ENCODE measurements at places on chromosomes 12 and 14.
A peak's percentile ranks its signal among the peaks of the same experiment; 100 is the strongest.

DNA sequence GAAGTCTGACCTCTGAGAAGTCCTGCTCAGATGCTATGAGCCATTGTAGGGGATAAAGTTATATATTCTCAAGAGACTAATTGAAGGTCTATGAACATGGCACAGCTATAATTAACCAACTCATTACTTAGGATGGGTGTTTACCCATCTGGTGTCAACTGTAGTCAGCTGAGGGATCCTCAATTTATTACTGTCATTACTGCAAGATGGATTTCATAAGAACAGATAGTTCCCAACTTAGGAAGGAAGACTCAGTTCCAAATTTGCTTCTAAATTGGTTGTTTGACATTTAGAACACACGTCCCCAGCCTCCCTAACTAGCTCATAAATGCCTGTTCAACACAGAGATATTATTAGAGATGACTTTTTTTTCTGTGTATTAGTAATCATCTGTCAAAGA lies 81.4 kb downstream of the FRMD6 start:
- no peak for DNase-seq

DNA sequence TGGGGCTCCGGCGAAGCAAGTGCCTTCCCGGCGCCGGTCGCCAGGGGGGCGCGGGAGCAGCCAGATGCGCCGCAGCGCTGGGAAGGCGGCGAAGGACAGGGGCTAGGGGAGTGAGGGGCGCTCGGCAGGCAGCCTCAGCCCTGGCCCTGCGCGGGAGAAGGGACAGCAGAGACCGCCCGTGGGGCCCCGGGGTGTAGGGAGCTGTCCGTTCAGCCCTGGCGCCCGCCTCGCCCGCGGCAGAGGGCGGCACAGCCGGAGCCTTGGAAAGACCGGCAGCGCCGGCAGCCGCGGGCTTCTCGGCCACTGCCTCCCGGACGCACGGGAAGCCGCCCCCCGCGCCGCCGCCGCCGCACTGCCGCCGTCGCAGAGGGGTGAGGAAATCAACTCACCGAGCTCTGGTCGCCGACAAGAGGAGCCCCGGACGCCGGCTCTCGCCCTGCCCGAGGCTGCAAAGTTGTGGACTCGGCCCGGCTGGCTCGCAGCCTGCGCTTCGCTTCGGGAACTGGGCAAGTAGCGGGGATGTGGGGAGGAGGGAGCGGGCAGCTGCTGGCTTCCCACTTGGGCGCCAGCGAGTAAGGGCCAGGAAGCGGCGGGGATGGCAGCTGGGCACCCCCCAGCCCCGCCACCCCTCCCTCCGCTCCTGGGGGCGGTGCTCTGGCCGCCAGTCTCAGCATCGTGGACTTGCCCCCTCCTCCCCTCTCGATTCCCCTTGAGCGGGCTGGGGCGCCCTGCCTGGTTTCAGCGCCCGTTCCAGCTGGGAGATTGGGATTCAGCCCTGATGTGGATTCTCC lies at the start of gene ZDHHC22:
Gene ZDHHC22 (minus strand): TSS at position 578 of the 791 bp plus-strand sequence. CDS start 2,053 bp downstream, outside the sequence.
- DNase-seq = no peak

DNA sequence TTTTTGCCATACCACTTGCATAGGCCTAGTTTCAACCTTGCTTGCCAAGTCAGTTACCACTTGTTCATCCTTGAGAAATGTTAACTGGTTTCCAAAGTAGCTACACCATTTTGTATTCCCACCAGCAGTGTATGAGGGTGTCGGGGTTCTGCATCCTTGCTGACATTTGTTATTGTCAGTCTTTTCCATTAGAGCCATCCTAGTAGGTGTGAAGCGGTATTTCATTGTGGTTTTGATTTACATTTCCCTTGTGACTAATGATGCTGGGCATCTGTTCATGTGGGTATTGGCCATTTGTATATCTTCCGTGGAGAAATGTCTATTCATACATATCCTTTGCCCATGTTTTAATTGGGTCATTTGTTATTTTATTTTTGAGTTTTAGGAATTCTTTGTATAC lies 27.6 kb upstream of the GALNT16 start:
- DNase-seq = no peak

DNA sequence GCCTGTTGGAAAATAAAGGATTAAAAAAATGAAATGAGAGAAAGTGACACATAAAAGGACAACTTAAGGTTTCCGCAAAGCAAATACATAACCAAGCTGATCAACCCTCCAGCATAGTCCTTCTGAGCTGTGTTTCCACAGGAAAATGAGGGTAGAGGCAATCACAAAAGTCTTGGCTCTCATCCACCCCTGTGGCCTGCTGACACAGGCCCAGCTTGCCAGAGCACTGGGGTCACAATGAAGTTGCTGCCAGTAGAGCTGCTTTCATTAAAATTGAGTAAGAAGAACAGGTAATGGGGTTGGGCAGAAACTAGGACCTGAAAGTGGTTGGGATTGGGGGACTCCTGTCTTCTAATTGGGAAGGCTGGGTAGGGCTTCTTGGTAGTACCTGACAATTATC lies 65.9 kb downstream of the RERG start:
- no peak for DNase-seq

GRCh38 chr14:97442363-97442762 lies 645.2 kb downstream of the VRK1 start:
- DNase-seq = no peak

DNA sequence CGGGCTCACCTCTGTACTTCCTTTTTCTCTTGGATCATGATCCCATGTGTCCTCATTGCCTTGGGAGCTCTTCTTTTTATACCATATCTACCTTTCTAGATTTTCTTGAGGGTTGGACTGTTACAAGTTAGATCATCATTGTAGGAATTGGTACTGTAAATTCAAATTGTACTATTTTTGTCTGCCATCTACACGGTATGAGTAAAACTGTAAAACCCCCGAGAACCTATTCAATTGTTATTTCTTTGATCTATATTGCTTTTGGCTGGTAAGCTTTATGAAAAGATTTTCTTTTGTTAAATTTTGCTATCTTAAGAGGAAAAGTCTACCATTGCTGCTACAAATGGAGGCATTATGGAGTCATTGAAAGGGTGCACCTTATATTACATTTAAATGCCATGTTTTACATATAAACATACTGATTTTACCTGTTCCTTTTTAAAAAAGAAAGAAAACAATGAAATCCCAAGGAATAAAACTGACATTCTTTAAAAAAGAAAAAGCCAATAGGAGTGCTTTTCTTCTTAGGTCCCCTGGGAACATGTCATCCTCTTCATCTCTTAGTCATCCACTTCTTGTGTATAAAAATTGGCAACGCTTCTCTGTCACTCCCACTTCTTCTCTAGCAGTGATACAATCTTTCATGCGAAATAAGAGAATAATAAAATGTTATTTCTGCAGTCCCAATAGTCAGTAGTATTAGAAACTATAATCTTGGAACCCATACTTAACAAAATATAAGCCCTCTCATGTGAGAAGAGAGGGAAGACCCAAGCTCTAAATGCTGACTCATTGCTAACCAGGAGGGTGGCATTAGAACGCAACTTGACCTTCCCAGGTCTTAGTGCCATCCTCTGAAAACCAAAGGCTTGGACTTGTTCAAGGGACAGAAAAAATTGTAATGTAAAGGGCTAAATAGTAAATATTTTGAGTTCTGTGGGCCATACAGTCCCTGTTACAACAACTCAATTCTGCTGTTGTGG lies 20.4 kb downstream of the RGS6 start:
- no peak for DNase-seq

DNA sequence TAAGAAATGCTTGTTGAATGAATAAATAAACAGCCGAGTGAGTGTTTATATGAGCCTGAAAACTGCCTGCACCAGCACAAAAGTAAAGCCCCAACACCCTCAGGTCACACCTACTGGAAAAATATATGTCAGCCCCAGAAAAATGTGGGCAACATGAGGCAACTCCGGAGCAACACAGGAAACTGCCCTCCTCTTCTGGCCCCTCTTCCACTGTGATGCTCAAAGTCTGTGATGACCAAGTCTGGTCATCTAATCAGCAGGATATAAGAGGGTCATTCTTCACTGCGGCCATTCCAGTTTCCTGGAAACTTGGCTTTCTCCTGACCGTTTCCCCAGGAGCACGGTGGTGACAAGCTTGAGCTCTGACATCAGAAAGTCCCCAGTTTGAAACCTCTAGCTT lies 159.6 kb upstream of the PZP start:
- no peak for DNase-seq

GRCh38 chr14:23930742-23931141 lies 22.8 kb upstream of the DHRS4 start:
- no peak for DNase-seq

- DNase-seq = no peak
Measured at GRCh38 chr12:130508318-130508717, 170.6 kb downstream of the PIWIL1 start.

DNA sequence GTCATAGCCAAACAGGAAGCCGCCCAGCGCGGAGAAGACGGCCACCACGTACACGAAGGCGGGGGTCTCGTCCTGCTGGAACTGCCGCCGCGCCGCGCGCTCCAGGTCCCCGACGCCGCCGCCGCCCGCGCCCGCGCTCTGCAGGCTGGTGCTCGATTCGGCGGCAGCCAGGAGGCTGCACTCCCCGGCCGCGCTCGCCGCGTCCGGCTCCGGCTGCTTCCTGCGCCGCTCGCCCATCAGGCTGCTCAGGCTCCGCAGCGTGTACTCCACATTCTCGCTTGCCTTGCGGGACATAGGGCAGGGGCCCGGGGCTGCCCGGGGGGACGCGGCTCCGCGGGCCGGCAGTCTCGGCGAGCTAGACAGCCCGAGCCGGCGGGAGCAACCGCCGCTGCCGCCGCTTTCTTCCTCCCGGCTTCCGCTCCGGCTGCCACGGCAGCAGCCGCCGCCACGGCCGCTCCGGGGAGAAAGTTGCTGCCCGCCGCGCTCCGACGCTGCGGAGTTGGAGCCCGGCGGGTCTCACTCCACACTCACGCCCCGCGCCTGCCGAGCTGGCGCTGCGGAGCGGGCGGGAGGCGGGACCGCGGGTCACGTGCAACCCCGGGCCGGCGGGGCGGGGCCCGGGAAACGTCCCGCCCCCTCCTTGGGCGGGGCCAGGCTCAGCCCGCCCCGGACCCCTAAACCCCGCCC lies at the start of gene SLC2A13:
Gene SLC2A13 (minus strand): TSS at position 567 of the 687 bp plus-strand sequence. CDS start 273 bp downstream, at position 294.
- peak; percentile 73 for DNase-seq

GRCh38 chr14:32985866-32986265 lies 47.2 kb downstream of the NPAS3 start:
- no peak for DNase-seq

GRCh38 chr12:132773077-132773955 lies 11.7 kb upstream of the ANKLE2 start:
- DNase-seq = no peak

DNA sequence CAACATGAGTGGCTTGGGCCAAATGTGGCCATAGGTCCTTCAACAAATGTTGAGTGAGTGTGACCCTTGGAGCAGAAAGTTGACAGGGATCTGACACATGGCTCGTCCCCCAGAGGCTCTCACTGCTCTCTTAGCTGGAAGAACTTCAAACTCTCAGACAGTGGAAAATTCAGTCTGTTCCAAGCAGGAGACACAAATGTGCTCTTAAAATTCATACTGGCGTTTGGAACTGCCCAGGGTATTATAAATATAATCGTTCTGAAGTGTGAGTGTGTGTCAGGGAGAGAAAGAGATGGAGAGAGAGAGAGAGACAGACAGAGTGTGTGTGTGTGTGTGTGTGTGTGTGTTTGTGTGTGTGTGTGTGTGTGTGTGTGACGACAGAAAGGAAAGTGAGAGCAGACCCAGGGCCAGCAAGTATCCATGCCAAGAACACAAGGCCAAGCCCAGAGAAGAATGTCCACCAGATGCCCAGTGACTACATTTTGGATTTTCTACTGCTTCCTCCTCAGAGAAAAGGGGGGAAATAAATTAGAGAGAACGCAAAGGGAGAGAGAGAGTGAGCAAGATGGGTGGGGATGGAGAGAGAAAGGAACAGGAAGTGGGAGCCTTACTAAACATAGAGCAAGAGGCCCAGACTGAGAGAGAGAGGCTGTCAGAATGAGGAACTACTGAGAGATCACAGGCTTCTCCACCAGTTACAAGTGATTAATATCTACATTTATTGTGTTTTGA lies 193.6 kb upstream of the NUDT4 start:
- DNase-seq = no peak

- DNase-seq = no peak
Measured at GRCh38 chr14:104201063-104201462, 62.7 kb downstream of the KIF26A start.

DNA sequence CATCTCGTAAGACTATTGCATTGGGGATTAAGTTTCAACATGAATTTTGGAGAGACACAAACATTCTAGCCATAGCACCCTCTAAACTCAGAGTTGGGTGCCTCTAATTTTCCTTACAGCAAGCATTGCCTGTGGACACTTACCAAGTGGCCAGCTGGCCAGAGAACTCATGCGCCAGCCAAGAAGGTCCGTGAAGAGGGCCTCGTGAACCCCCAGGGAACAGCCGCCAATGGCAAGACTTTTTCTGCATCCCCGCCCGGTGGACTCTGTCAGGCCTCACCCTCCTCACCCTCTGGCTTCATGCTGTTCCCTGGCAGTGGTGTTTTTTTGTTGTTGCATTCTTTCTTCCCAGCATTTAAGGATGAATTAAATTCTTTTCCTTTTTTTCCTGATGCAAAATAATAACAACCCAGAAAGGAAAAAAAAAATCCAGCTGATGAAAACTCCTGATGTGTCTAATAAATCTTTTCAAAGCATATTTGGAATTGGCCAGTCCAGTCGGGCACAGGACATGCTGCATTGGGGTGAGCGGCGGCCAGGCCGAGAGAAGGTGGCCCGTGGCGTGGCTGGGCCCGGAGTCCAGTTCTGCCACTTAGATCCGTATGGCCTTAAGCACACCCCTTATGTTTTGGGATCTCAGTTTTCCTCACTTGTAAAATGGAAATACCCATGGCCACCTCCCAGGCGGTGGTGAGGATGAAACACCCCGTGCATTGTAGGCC lies 191.9 kb upstream of the DIO3 start:
- no peak for DNase-seq

DNA sequence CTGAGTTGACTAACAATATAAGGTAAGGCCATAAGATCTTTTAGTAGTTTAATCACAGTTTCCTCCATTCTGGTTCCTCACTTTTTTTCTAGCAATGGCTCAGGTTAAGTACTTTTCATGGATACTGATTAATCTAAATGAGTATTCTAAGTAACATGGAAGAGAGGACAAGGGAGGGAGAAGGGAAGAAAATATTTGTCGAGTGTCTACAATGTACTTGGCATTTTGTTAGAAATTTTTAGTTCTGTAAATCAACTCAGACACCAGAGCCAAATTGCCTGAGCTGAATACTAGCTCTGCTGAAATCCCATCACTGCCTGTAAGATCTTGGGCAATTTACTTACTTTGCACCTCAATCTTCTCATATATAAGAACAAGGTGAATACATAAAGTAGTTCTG lies 20.2 kb downstream of the RERG start:
- no peak for DNase-seq

DNA sequence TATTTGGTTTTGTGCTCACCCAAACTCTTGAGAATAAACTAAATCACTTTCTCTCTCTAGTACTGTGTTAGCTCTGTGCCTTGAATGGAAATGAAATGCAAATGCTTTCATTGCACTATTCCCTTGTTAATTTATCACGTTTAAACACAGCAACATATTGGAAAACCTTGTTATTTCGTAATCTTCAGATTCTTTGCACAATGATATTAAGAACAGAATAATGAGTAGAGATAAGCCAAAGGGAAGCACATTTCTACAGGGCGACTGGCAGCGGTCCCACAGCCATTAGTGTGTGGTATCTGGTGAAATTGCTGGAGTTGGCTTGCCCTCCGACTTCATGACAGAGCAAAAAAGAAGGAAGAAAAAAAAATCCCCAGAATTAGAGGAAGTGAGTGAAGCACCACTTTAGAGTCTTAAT lies 166.1 kb upstream of the E2F7 start:
- no peak for DNase-seq

All from CD8-positive, alpha-beta T cell (primary cell).